Chondrocyte (in vitro differentiated cells): ENCODE measurements at places on chromosomes 7 and 10.
A peak's percentile ranks its signal among the peaks of the same experiment; 100 is the strongest.

DNA sequence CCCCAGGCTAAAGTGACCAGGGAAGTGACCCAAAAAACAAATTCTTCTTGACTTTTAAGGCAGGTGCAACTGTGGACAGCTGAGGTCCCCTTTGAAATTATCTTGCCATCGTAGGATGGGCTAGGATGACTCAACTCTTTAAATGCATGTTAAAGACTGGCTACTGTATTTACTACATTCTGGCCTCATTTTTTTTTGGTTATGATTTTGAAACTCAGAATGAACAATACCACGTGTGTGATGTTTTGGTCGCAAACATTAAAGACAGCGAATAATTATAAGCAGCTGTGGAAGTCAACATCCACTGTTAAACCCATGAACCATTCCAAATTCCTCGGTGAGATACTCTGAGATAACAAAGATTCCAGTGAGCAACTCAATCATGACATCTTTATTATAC lies 1.2 kb upstream of the SLC13A4 start:
- no peaks in the 10 kb centered on the region for H3K4me1 ChIP-seq

DNA sequence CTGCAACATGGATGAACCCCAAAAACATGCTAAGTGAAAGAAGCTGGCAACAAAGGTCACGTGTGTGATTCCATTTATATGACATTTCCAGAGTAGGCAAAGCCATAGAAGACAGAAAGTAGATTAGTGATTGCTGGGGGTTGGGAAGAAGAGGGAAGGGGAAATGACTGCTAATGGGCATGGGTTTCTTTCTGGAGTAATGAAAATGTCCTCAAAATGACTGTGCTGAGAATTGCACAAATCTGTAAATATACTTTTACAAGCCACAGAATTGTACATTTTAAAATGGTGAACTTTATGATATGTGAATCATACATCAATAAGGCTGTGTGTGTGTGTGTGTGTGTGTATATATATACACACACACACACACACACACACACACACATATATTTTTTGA lies 15.8 kb downstream of the MMS19 start:
- H3K27ac ChIP-seq: no peak overlapping the region
- H3K36me3 ChIP-seq: peaks cover 16% of the 10 kb centered on the region
- H3K27me3 ChIP-seq: no peaks in the 10 kb centered on the region
- DNase-seq: no peak

DNA sequence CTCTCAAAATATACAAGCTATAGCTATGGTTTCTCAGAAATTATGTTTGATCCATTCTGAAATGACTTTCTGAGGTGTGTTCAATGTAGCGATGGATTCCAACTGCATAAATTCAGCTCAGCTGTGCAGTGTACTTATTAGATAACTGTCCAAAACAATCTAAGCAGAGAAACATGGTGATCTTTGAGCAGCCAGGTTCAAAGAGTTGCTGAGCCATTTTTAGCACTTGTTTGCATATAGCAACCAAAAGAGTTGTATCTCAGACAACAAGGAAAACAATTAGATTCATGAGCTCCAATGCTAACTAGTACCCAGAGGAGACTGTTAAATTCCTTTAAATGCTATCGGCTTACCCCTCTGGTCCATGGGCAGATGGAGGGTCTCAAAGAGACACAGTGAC lies 15.9 kb upstream of the KCNIP2 start:
- H3K4me1 ChIP-seq: no peaks in the 10 kb centered on the region
- H3K36me3 ChIP-seq: peaks cover 15% of the 10 kb centered on the region
- no peak for DNase-seq

DNA sequence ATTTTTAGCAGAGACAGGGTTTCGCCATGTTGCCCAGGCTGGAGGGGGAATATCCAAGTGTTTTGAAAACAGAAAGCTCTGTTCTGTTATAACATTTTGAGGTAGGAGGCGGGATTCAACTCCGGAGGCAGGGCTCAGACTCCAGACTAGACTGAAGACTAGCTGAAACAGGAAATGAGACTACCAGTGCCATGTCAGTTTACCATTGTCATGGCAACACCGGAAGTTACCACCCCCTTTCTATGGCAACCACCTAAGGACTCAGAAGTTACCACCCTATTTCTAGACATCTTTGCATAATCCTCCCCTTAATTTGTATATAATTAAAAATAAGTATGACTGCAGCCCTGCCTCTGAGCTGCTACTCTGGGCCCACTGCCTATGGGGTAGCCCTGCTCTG lies 1069.1 kb upstream of the AUTS2 start:
- no peaks in the 10 kb centered on the region for H3K4me1 ChIP-seq
- no peaks in the 10 kb centered on the region for H3K27me3 ChIP-seq
- H3K27ac ChIP-seq: no peak overlapping the region
- H3K4me3 ChIP-seq: no peak overlapping the region
- DNase-seq: no peak
- no peaks in the 10 kb centered on the region for H3K36me3 ChIP-seq

DNA sequence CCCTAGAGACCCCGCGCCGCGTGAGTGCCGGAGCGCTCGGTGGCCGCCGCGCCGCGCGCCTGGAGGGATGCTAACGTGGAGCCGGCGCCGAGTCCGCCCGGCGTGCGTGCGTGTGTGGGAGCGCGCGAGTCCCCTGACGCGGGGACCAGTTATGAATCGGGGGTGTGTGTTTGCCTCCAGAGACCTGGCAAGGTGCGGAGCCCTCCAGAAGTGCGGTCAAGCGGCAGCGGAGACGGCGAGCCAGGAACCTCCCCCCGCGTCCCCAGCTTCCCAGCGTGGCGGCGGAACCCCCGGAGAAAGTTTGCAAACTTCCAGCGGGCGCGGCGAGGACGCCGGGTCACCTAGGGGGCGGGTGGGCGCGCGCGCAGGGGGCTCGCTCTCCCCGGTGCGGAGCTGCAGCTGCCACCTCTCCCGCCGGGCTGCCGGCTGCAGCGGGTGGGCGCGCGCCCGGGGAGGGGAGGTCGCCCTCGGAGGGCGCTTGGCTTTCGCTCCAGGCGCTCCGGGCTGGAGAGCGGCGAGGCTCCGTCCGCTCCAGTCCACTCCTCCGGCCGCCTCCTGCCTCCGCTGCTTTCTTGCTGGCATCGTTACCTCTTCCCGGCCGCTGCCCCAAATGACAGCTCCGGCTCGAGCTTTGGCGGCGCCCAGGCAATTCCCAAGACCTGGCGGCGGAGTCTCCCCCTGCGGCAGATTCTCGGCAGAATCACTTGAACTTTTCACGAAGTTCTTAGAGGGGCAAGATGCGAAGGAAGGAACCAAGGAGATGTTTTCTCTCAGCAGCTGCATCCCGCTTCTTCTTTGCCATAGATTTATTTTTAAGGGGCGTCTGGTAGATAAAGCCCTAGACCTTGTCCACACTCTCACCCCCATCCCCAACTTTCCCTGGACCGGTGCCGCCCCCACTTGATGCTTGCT lies 2.3 kb upstream of the CREB5 start:
- peak overlapping the region; percentile 98 for H3K4me3 ChIP-seq
- H3K4me1 ChIP-seq: peaks cover 46% of the 10 kb centered on the region
- DNase-seq: peak; percentile 91
- peaks cover 2% of the 10 kb centered on the region for H3K27me3 ChIP-seq
- H3K36me3 ChIP-seq: no peaks in the 10 kb centered on the region

GRCh38 chr7:95199779-95200558 lies 124.4 kb downstream of the PON1 start:
- H3K27ac ChIP-seq: no peak overlapping the region
- no peak overlapping the region for H3K4me3 ChIP-seq
- no peaks in the 10 kb centered on the region for H3K36me3 ChIP-seq
- no peaks in the 10 kb centered on the region for H3K27me3 ChIP-seq

DNA sequence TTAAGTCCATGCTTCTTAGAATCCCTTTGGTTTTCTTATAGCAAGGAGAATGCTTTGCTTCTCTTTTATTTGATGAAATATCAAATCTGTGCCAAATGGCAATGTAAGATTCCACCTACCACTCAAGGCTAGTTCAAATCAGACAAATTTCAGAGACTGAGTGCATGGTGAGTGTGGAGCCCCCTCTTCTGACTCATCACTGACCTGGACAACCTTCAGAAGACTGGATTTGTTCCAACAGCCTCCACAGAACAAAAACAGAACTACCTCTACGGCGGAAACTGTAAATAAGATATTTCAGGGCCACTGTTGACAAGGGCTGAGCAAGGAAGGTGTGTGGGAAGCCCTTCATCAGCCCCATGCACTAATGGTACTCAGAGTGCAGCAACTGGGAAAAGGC lies 21.1 kb downstream of the NCAPG2 start:
- DNase-seq: no peak
- H3K27me3 ChIP-seq: no peaks in the 10 kb centered on the region
- H3K27ac ChIP-seq: peak overlapping the region; percentile 37
- peaks cover 32% of the 10 kb centered on the region for H3K4me1 ChIP-seq
